Activated CD4-positive, alpha-beta T cell treated with anti-CD3 and anti-CD28 coated beads for 4 hours (primary cell): ENCODE measurements at places on chromosomes 13 and 19.
A peak's percentile ranks its signal among the peaks of the same experiment; 100 is the strongest.

DNA sequence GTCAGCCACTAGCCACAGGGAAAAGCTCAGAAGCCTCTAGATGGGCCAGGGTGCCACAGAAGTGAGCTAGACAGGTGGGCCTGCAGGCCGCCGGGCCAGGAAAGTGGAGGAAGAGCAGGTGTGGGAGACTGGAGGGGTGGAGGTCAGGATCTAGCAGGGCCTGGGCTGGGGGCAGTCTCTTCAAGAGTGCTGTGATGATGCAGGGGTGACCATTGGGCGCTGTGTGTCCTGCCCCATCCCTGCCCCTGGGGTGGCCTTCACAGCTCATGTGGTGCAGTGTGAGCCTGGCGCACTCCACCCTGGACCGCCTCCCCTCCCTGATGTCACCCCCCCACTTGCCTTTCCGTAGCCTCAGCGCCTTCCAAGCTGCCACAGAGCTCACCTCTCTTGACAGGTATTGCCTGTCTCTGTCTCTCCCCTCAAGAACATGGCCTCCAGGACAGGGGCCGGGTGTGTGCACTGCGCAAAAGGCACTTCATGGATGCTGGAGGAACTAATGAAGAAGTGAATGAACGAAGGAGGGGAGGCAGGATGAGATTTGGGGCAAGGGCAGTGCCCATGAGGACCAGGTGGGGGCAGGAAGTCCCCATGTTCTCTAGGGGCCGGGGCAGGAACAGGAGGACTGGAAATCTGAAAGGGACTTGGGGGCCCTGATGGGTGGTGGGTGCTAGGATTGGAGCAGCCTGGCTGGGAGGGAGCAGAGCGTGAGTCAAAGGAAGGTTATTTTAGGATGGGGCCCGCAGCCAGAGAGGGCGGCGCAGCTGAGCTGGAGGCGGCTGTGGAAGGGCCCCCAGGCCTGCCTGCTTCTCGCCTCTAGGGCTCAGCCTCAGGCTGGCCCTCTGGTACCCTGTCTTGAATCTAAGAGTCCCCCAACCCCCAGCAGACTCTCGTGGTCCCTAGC is 6.6 kb downstream of the SSBP4 start:
- DNase-seq: no peak

GRCh38 chr13:100627120-100627519 is 38.5 kb upstream of the GGACT start:
- no peak for DNase-seq

GRCh38 chr13:78465250-78465649 is 138.1 kb downstream of the POU4F1 start:
- no peak for DNase-seq

GRCh38 chr19:28960986-28961705 is 251.8 kb downstream of the UQCRFS1 start:
- DNase-seq: no peak

GRCh38 chr13:56932104-56932503 is 208.6 kb upstream of the PRR20A start:
- no peak for DNase-seq

DNA sequence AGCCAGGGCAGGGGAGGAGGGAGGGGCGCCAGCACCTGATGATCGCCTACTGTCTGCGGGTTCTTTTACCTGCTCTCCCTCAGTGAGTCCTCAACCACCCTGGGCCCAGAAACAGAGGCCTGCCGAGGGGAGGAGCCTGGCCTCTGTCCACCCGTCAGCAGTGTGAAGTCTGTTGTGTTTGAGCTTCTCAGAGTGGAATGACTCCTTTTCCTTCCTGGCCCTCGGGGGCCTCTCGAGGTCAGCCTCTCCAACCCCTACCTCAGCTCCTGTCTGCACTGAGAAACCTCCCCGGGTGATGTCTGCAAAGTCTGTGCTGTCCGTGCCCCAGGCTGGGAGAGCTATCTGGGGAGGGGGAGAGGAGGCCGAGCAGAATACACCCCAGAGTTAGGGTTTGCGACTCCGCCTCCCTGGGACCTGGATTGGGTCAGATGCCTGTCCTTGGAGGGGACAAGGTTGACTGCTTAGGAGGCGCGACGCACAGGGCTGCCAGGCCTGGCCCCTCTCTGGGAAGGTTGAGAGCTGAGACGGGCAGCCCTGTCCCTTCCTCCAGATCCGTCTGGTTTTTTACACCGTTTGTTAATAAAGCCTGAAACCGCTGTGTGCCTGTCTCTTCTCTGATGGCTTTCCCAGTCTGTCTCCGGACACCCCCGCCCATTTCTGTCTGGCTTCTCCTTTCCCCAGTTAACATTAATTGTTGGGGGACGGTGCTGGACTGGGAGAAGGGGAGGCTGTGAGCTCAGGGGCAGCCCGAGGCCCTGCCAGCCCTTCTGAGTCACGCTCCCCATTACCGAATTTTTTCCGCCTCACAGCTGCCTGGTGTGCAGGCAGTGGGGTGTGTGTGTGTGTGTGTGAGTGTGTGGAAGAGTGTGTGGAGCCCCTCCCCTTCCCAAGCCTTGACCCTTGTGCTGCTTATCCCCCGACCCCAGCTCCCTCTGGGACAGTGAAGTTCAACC is 989 bp upstream of the SSC5D start:
- DNase-seq: peak; percentile 69
